Heart left ventricle (tissue), 16 donors: ENCODE measurements at places on chromosomes 1 and 21.

- no peak for DNase-seq
Measured at GRCh38 chr1:17113963-17114362, 5.3 kb downstream of the PADI2 start.

DNA sequence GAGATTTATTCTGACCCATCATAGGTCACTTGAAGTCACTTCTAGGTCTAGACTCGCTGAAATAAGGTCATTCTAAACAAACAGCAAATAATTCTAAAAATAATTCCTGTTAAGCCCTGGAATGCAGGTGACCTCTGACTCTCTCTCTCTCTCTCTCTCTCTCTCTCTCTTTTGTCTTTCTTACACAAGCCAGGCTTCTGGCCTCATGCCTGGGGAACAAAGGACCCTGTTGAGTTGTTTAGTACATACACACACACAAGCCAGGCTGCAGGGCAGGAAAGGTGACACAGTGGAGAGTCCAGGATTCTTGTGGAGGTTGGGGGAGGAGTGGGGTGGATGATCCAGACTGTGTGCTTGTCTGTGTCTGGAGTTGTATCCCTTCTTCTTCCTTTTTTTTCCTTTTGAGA, 4.0 kb upstream of the MEX3A start:
- no peak for DNase-seq

DNA sequence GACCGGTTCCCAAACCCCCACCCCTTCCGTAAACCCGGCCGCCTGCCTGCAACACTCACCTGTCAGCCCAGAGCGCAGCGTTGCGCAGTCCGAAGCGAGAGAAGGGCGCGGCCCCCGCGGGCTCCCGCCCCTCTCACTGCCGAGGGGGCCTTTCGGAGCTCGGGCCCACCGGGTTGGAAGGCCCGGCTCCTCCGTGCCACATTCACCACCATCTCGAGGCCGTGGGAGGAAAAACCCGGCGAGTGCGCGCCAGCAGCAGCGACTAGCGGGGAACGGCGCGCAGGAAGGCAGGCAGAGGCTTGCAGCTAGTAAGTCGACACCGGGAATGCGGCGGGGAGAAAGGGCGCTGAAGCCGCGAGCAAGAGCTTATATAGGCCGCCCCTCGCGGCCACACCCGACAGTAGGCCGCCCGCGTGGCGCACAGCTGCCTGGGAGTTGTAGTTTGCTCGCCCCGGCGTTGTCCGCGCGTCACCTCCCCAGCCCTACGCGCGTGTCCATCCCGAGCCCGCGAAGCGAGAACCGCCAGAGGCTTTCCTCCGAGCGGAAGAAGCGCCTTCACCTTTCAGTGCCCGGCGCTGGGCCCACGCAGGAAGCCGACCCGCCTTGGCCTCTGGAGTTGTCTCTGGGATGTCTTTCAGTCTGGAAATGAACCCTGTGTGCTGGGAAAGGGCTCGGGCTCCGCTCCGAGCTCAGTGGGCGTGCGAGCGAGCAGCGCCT, 10.4 kb upstream of the RAB42 start:
- peak; percentile 95 for DNase-seq

DNA sequence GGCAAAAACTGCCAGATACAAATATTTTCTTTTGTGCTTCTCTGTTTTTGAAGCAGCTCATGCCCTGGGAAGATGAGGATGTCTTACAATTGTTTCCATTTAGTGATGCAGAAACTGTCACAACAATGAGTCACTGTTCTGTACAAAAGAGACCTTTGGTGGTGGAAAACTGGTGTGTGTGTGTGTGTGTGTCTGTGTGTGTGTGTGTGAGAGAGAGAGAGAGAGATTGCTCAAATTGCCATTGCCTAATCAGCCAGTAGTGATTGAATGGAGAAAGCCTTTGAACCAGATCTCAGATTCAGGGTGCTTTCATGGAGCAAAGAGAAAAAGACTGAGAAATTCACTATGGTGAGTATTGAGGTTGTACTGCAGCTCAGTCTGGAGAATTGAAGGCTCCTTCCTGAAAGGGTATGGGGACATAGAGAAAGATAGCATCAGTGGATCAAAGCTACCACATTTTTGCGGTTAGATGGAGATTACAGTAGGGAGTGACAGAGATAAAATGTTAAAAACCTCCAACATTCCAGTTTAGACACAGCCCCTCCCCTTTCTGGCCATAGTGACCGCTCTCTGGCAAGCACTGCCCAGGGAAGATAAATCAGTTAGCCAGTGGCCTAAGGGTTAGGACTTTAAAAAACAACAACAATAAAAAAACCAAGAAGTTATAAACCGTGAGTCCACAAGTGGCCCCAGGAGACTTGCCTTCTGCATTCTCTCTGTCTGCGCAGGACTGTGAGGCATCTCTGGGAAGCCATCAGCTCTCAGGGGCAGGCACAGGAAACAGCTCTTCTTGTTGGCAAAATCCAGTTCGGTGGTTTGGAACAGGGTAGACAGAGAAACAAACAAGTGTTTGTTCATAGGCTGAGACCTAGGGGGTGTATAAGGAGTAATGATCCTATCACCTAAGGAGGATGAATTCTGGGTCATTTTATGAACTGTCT, 406.5 kb downstream of the DUSP10 start:
- DNase-seq, result peak; percentile 28

- no peak for DNase-seq
Measured at GRCh38 chr1:112040891-112041740, 51.6 kb upstream of the KCND3 start.

- DNase-seq, result no peak
Measured at GRCh38 chr1:246837418-246838117, 94.2 kb downstream of the AHCTF1 start.

GRCh38 chr1:53588053-53588779, 129.0 kb downstream of the DMRTB1 start:
- DNase-seq, result peak; percentile 1

GRCh38 chr1:118077331-118078045, 107.5 kb downstream of the SPAG17 start:
- no peak for DNase-seq

GRCh38 chr1:112934577-112934976, 21.4 kb downstream of the SLC16A1 start:
- no peak for DNase-seq
